ENCODE measurements at places on chromosomes 2 and 18. TPM values are rescaled to one million over a fixed set of nuclear protein-coding genes. Genes with fewer than 3 reads are reported as not detected.
A peak's percentile ranks its signal among the peaks of the same experiment; 100 is the strongest.

- H3K27me3 ChIP-seq = no peaks in the 10 kb centered on the region
- no peak overlapping the region for H3K27ac ChIP-seq
- H3K4me3 ChIP-seq = no peak overlapping the region
- H3K4me1 ChIP-seq = peaks cover 24% of the 10 kb centered on the region
- peaks cover 3% of the 10 kb centered on the region for H3K36me3 ChIP-seq
Observed at GRCh38 chr2:84964406-84965191, 6.4 kb upstream of the KCMF1 start.

DNA sequence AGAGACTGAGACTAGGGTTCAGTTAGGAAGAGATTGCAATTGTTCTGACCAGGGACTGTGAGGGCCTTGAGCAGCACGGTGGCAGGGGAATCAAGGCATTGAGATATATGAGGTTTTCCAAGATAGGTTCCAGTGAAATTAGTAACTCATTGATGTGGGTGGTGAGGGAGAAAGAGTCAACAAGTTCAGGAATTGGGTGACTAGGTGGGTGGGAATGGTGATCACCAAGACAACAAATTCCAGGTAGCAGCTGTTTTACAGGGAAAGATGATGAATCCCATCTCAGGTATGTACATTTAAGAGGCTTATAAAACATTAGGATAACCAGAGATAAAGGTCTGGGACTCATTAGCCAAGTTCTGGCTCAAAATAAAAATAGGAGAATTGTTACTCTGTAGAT, 251.5 kb upstream of the MGAT5 start:
- H3K27ac ChIP-seq = no peak overlapping the region
- H3K4me1 ChIP-seq = no peaks in the 10 kb centered on the region
- no peaks in the 10 kb centered on the region for H3K27me3 ChIP-seq
- no peak overlapping the region for H3K4me3 ChIP-seq

GRCh38 chr18:27695052-27695451, 481.9 kb downstream of the CDH2 start:
- DNase-seq = no peak
- no peaks in the 10 kb centered on the region for H3K27me3 ChIP-seq
- H3K27ac ChIP-seq = no peak overlapping the region
- H3K36me3 ChIP-seq = no peaks in the 10 kb centered on the region
- no peak overlapping the region for H3K4me3 ChIP-seq

DNA sequence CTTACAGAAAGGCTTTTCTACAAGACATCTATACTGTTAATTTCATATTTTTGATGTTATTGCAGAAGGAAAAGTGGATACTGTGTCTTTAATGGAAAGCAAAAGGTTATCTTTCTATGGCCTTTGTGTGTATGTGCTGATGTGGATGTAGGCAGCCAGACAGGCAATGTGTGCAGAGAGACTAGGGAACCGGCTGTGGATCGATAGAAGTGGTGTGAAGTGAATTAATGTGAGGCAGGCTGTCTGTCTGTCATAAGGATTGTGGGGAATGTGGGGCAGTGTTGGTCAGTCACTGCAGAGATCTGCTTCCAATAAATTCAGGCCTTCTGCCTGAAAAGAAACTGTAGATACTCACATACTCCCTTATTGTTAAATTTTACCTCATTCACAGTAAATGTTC, 156.7 kb downstream of the WDR7 start:
- no peaks in the 10 kb centered on the region for H3K36me3 ChIP-seq
- no peaks in the 10 kb centered on the region for H3K27me3 ChIP-seq
- no peak for DNase-seq
- no peak overlapping the region for H3K4me3 ChIP-seq
- no peak overlapping the region for H3K27ac ChIP-seq

GRCh38 chr2:112182581-112183034, 44.4 kb downstream of the FBLN7 start:
- no peak overlapping the region for H3K27ac ChIP-seq
- H3K36me3 ChIP-seq = no peaks in the 10 kb centered on the region
- H3K4me1 ChIP-seq = no peaks in the 10 kb centered on the region
- no peak overlapping the region for H3K4me3 ChIP-seq
- no peak for DNase-seq
- peaks cover 14% of the 10 kb centered on the region for H3K27me3 ChIP-seq

DNA sequence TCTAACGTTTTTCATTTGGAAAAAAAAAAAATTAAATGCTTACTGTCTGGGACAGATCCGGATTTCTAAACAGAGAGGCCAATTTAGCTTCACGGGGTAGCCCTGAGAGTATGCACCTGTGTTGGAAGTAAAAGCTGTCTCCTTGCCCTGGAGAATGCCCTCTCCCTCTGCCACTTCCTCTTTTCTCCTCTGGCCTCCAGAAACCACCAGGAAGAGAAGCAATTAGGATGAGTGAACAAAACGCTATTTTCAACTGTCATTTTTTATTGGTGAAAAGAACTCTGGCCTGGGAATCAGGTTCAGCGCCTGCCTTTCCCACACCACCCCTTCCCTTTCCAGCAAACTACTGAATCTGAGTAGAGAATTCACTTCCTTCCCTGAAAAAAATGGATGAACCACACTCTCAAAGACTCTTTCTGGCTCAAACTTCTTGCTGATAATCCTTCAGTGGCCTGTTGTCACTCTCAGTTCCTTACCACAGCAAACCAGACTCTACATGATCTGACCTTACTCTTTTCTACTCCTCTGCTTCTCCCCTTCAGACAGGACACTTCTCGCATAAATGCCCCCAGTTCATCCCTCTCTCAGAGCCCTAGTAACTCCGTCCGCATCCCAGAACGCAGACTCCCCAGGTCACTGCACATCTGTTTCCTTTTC, 29.8 kb downstream of the KLF7 start:
- peak overlapping the region; percentile 63 for H3K27ac ChIP-seq
- peaks cover 1% of the 10 kb centered on the region for H3K36me3 ChIP-seq
- no peak overlapping the region for H3K4me3 ChIP-seq
- peaks cover 55% of the 10 kb centered on the region for H3K4me1 ChIP-seq
- DNase-seq = no peak

GRCh38 chr2:46116150-46116549, 181.1 kb upstream of the EPAS1 start:
- DNase-seq = no peak
- H3K27ac ChIP-seq = no peak overlapping the region
- H3K4me3 ChIP-seq = no peak overlapping the region

DNA sequence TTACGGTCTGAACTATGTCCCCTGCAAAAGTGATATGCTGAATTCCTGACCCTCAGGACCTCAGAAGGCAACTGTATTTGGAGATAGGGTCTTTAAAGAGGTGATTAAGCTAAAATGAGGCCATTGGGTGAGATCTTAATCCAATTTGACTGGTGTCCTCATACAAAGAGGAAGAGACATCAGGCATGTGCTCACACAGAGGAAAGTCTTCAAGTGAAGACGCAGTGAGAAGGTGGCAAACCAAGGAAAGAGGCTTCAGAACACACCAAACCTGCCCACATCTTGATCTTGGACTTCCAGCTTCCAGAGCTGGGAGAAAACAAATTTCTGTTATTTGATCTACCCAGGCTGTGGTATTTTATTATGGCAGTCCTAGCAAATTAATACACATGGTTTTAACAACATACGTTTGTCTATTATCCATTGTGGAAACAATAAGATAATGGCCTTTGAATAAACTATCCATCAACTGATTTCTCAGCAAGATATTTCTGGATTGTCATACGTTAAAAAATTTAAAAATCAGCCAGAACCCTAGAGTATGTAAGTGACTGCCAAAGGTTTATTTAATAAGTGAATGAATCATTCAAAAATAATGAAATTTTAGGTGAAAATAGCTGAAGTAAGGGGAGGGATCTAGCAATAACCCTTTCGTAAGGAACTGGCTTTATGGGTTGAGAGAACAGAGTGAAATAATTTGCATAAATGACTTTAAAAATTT, 6.5 kb downstream of the WIPF1 start:
- H3K36me3 ChIP-seq = no peaks in the 10 kb centered on the region
- peaks cover 9% of the 10 kb centered on the region for H3K4me1 ChIP-seq
- no peak overlapping the region for H3K27ac ChIP-seq
- no peak overlapping the region for H3K4me3 ChIP-seq

DNA sequence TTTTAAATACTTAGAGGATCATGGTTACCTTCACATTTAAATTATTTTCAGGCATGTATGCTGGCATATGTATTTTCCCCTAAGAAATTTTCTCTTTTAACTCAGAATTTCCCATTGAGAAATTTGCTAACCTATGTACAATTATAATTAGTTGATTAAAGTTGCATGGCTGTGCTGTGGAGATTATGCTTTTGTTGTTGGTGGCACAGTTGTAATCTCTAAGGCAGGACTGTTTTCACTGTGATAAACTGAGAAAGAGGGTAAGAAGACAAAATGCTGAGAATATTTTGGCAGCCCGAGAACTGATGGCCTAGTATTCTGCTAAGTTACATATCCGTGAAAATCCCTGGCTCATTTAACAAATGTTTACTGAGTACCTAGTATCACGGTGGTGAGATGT, 1.4 kb downstream of the VRK2 start:
- DNase-seq = no peak
- H3K4me3 ChIP-seq = peak overlapping the region; percentile 77
- no peaks in the 10 kb centered on the region for H3K36me3 ChIP-seq
- no peaks in the 10 kb centered on the region for H3K27me3 ChIP-seq

DNA sequence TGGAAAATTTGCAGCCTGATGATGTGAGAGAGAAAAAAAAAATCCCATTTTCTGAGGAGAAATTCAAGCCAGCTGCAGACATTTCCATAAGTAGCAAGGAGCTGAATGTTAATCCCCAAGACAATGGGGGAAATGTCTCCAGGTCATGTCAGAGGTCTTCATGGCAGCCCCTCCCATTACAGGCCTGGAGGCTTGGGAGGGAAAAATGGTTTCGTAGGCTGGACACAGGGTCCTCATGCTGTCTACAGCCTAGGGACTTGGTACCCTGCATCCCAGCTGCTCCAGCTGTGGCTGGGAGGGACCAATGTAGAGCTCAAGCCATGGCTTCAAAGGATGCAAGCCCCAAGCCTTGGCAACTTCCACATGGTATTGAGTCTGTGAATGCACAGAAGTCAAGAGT, 53.5 kb upstream of the ARHGAP15 start:
- DNase-seq = no peak
- no peak overlapping the region for H3K4me3 ChIP-seq
- H3K36me3 ChIP-seq = no peaks in the 10 kb centered on the region
- H3K27ac ChIP-seq = no peak overlapping the region
- H3K4me1 ChIP-seq = no peaks in the 10 kb centered on the region

DNA sequence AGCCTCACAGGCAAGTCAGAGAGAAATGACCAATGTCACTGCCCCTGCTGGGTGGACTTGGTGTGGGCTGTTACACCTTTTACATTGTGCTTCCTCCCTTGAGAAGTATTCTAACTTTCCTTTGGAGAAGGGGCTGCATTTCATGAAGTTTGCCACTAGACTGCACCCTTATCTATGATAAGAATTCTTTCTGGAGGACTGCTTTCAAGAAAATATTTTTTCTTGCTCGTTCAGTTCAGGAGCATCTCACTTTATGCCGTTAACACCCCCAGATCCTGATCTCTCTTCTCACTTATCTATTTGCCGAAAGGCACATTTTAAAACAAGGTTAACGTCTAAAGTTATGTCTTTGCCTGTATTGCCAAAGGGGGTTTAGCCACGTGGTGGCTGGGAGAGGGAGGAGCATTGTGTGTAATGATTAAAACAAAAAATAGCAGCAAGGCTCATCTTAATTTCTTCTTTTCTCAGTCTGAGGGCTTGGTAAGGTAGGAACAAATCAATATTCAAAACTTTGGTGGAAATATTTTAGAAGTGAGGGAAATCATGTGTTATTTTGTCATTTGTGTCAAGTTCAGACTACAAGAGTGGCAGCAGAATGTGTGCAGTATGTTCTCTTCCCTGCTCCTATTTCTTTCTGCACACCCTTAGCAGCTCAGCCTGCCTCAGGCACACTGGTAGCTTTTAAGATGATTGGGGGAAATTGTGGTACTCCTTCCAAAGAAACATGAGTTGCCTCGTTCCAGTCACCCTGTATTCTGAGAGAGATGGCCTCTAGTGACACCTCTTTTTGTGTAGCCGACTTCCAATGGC, 1.6 kb upstream of the IGFBP5 start:
- no peaks in the 10 kb centered on the region for H3K27me3 ChIP-seq
- no peak overlapping the region for H3K4me3 ChIP-seq
- DNase-seq = peak; percentile 47
- H3K4me1 ChIP-seq = peaks cover 46% of the 10 kb centered on the region
- no peaks in the 10 kb centered on the region for H3K36me3 ChIP-seq
- H3K27ac ChIP-seq = no peak overlapping the region

Gene C2orf78
- total RNA-seq = not detected

Gene CCDC85A
- 8.9 TPM for total RNA-seq

Gene EML4
- 71.9 TPM for total RNA-seq

Gene TSPYL6
- not detected for total RNA-seq

Gene METAP1D
- 6.5 TPM for total RNA-seq

Gene AQP12A
- total RNA-seq = not detected

Gene FABP1
- total RNA-seq = not detected

Gene HK2
- total RNA-seq = 46.2 TPM

Gene HOXD4
- total RNA-seq = not detected

Gene GAL3ST2
- not detected for total RNA-seq

Gene DCDC2C
- not detected for total RNA-seq
